Bladder microvascular endothelial cell (primary cell): ENCODE measurements at places on chromosomes 3 and 15. TPM values are rescaled to one million over a fixed set of nuclear protein-coding genes. Genes with fewer than 3 reads are reported as not detected.

The MEX3B gene
- total RNA-seq, result 6.8 and 11.1 TPM in 2 replicates

The GOLGA6L7 gene
- not detected in 2 replicates for total RNA-seq

The STARD5 gene
- total RNA-seq, result 1.1 and 1.5 TPM in 2 replicates

The C3orf80 gene
- not detected in 2 replicates for total RNA-seq

The SPATA12 gene
- total RNA-seq, result 0.13 TPM in 1 of 2 replicates, not detected in the other

The CTXN2 gene
- total RNA-seq, result not detected in 2 replicates

The CD200 gene
- total RNA-seq, result 1.3 and 5.5 TPM in 2 replicates

The LHFPL4 gene
- 0.06 TPM in 1 of 2 replicates, not detected in the other for total RNA-seq

The LYSMD2 gene
- total RNA-seq, result 8.1 and 13.5 TPM in 2 replicates

The CFAP91 gene
- total RNA-seq, result 0.38 TPM in 1 of 2 replicates, not detected in the other

The CD200R1 gene
- not detected in 2 replicates for total RNA-seq
